ENCODE measurements at places on chromosomes 5 and 9.

- DNase-seq, result peak; percentile 27
These were observed 281.3 kb downstream of the ARRDC3 start for GRCh38 chr5:91101600-91102379.

- DNase-seq, result no peak
These were observed 23.4 kb upstream of the ANKRD18A start for GRCh38 chr9:38643815-38644173.

- DNase-seq, result no peak
These were observed 66.7 kb downstream of the DOCK2 start for GRCh38 chr5:169703813-169704212.

GRCh38 chr5:81783401-81783800 lies 32.5 kb upstream of the SSBP2 start:
- no peak for DNase-seq

GRCh38 chr9:101579711-101580545 lies 14.8 kb downstream of the PPP3R2 start:
- DNase-seq, result no peak

DNA sequence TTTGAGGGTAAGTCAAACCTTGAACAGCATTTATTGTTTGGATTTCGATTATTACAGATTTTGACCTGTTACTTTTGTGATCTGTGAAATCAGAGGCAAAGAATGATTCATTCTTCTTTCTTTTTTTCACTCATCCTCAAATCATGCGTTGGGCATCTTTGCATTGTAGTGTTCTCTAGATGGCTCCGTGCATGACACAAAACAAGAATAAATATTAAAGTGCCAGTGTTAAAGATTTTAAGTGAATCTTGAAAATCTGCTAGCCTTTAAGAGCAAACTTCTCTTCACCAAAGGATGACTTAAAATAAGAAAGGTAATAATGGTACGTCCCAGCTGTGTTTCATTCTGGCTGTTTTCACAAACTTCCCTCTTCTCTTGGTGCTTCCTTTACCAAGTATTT lies 361.9 kb upstream of the SMARCA2 start:
- DNase-seq, result no peak

- no peak for DNase-seq
These were observed 120.7 kb upstream of the ALDH1B1 start for GRCh38 chr9:38271666-38272241.

- DNase-seq, result no peak
These were observed 49.9 kb downstream of the ZFAND5 start for GRCh38 chr9:72315089-72315509.

All from activated CD4-positive, alpha-beta T cell treated with anti-CD3 and anti-CD28 coated beads, Interleukin-2, amount 50 U/mL, for 24 hours (primary cell).